Natural killer cell treated with Interleukin-12 subunit alpha and Interleukin-12 subunit beta and Interleukin-15 and Interleukin-18, amount 100 ng/mL, for 72 hours (primary cell): ENCODE measurements at places on chromosomes 2 and 18.

DNA sequence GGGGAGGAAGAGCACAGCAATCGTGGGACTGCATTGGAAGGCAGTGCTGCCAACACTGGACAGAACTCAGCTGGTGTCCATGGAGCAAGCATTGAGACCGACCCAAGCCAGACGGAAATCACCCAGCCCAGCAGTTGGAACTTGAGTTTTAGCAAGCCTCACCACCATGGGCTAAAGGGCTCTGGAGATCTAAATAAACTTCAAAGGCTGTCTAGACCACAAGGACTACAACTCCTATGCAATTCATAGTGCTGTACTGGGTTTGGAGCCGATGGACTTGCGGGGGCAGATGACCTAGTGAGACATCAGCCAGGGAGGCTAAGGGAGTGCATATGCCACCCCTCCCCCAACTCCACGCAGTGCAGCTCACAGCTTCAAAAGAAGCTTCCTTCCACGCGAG, 243.6 kb upstream of the SLC39A10 start:
- DNase-seq = no peak

DNA sequence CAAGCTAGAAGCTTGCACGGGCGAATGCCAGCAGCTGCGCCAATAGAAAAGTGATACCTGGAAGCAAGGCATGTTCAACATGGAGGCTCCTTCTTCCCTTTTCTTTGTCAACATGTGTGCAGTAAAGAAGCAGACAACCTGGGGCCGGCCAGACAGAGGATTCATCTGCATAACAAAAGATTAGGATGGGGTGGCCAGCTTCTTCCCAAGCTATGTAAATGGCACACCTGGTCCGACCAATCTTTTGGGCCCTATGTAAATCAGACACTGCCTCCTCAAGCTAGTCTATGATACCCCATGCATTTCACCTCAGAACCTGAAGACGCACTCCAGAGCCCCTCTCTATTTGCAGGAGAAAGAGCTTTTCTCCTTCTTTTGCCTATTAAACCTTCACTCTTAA, 66.4 kb upstream of the TGFA start:
- no peak for DNase-seq

- no peak for DNase-seq
Measured at GRCh38 chr2:20877960-20878359, 55.1 kb upstream of the LDAH start.

GRCh38 chr2:202870431-202871299, 901 bp downstream of the ICA1L start:
- peak; percentile 66 for DNase-seq

- DNase-seq = no peak
Measured at GRCh38 chr2:148926981-148927401, 52.0 kb downstream of the KIF5C start.

- no peak for DNase-seq
Measured at GRCh38 chr2:148540022-148540421, 104.5 kb upstream of the EPC2 start.

DNA sequence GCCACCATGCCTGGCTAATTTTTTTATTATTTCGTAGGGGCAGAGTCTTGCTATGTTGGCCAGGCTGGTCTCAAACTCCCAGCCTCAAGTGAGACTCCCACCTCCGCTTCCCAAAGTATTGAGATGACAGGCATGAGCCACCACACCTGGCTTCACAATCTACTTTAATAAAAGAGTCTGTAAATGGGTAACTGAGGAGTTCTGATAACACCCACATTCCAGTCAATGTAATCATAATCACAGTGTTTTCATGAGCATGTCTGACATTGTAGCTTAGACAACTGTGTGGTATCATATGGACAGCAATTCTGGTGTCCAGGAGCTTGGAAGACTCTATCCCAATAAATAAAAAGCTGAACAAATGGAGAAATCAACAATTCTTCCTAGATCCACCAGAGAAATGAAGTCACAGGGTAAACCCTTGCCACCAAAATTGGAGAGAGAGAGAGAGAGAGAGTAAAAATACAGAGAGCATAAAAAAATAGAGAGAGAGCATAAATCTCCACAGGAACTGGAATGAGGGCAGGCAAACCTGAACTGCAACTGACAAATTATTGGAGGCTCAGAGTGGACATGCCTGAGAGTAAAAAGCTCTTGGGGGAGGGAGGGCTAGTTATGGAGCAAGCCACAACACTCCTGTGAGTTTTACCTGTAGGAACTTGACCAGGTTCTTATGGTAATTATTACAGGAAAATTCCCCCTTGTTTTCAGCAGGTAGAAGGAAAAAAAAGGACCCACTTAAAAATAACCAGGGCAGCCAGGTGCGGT, 12.4 kb upstream of the NBEAL1 start:
- DNase-seq = no peak

DNA sequence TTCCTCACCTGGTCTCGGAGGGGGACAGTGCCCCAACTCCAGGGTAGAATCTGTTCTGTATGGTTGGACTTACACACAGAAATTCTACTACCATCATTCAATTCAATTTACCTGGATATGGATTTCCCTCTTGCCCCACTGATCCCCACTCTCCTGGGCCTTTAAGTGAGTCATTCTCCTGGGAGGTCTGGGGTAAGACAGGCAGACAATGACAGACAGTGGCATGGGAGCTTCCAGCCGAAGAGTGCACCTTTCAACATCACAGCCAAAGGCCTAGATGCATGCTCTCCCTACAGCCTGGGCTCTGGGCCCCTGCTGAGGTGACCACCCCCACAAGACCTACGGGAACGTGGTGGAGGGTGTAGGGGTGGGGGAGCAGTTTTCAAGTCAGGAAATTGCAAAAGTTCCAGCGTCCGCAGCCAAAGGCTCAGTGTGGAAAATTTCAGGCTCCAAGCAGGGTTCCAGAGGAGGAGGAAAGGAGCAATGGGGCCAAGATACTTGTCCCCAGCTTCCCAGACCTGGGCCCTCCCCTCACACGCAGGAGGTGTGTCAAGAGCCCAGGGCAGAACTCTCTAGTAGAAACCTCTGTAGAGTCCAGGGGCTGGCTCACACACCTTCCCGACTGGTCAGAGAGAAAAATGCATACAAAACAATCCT, 296.4 kb downstream of the CYP26B1 start:
- DNase-seq = peak; percentile 18

- peak; percentile 56 for DNase-seq
Measured at GRCh38 chr2:70828914-70829824, 6.4 kb downstream of the CD207 start.

- DNase-seq = peak; percentile 86
Measured at GRCh38 chr18:55415258-55415871, 172.6 kb downstream of the TCF4 start.

DNA sequence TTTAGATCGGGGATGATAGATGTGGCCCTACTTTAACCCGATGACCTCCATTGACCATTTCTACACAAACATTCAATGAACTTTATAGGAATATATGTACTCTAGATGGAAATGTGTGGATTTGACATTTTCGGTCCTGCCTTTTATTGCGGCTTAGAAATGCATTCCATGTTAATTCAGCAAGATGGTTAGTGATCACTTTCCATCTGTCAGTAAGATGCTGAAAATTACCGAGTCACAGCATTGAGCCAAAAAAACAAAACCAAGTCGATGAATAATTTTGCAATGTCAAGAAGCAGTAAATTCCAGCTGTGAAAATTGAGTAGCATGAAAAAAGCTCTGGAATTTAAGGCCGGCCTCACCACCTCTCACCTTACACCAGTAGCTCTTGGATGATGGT, 1642.6 kb upstream of the NXPH2 start:
- DNase-seq = no peak

DNA sequence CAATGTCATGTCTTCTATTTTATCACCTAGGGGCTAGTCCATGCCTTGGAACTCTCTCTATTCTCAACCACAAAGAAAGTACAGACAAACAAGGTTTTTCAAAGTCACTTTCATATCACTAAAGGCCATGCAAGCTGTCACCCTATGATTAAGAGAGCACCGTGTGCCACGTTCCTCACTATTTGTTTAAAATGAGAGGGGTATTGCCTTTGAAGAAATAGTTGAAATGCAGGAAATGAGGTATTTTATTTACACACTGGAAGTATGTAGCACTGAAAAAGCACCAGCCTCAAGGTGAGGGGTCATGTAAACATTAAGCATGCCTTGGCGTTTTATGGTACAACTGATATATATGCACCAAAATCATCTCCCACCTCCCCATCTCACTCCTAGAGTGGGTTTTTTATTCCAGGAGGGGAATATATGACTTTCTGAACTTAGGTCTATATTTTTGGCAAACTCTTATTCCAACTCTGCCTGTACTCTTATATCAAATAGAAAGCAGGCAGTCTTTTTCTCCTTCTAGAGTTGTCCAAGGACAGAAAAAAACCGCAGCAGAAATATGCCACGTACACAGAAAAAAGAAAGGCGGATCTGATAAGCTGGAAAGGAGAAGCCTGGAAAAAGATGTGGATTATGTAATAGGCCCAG, 53.5 kb downstream of the VSNL1 start:
- DNase-seq = no peak

- DNase-seq = no peak
Measured at GRCh38 chr2:169561364-169561763, 12.3 kb downstream of the FASTKD1 start.

DNA sequence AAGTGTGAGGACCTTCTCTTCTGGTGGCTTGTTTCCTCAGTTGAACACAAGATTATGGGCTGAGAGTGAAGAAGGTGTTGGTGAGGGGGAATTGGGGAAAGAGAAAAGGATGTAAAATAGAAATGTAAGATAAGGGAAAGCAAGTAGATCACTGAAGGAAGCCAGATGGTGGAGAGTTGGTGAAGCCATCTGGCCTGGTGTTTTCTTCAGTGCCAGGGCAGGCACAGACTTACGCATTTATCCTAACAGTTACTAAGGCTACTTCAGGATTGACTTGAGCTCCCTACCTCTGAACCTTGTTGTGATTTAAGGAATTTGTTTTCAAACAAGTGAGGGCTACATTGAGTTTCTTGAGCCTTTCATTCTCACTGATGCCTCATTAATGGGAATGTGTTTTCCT, 113.8 kb downstream of the GALNT1 start:
- DNase-seq = no peak

DNA sequence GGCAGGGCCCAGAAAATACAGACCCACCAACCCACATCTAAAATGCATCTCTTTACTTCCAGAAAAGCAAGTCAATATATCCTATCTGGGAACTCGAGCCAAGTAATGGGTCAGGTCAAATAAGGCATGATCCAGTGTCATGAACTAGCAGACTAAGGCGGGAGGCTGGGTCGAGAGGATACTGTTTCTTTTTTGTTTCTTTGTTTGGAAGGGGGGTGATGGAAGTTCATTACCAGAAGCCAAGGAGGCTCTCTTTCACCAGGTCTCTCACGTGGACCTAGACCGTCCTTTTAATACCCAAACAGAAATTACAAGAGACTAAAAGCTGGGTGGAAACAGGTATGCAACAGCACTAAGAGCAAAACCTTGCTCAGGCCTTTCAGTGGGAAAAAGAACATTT, 108.3 kb downstream of the HDAC4 start:
- no peak for DNase-seq

- peak; percentile 25 for DNase-seq
Measured at GRCh38 chr2:30927465-30928075, 120.3 kb upstream of the CAPN13 start.

DNA sequence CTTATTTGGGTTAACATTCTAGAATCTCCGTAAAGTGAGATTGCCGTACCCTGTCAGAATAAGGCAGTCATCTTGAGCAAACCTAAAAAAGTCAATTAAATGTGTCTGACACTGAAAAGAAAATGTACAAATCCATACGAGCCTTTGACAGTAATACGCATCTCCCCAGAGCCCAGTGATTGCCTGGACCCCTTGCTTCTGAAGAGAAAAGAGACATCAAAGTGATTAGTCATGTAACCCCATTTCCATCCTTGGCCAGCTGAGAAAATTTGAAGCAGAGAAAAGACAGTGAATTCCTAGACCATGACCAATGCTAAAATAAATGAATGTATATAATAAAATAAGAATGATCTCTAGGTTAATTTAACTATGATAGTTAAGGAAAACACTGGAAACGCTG, 1499.4 kb downstream of the SUCLG1 start:
- no peak for DNase-seq

GRCh38 chr2:30324245-30324908, 93.0 kb downstream of the LBH start:
- DNase-seq = no peak

DNA sequence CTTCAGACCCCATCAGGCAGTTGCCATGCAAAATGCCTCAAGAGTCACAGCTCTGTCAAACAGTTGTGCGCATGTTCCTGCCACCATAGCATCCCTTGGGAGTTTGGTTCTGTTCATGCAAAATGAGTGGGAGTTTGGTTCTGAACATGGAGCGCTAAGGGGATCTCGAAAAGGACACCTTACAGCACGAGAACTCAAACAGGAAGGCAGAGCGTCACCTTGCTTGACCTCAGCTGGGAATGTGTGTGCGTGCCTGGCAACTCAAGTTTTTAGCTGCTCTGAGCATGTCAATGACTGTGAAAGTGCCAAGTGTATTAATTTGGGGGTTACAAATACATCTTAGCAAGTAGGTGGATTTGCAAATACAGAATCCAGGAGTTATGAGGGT, 16.6 kb downstream of the MALL start:
- DNase-seq = no peak

- DNase-seq = no peak
Measured at GRCh38 chr2:10961490-10961875, 49.7 kb downstream of the KCNF1 start.

DNA sequence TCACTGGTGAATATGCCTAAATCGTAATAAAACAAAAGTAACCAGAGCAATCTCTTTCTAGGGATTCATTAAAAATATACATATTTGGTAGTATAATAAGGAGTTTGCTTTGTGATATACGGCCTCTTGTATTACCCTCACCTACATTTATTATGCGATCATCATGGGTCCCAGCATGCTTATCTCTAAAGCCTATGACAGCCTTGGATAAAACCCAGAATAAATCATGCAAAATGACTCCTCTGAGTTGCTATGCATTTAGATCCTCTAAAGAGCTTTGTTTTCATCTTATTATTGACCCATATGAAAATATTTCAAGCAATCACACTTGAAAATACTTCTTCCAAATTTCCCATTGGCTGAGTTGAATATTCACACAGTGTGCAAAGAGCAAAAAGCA, 432.3 kb downstream of the SUCLG1 start:
- no peak for DNase-seq

GRCh38 chr2:29443627-29444026, 328.4 kb downstream of the CLIP4 start:
- DNase-seq = no peak

DNA sequence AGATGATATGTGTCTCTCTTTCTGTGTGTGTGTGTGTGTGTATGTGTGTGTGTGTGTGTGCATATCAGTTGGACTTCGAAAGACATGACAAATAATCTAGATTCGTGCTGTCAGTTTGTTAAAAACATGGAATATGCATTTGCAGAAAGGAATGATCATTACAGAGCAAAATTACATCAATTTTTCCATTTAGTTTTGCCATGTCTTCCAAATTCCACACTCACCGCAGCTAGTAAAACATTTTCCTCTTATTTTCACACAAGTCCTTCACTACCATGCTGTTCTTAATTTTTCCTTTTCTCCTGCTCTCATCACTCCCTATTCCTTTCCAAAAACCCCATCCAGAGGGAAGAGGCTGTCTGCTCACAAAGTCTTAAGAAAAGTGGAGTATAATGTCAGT, 1191.4 kb upstream of the SLC39A10 start:
- DNase-seq = no peak
